Anterior cingulate cortex (tissue), 58 donors: ENCODE measurements at places on chromosomes 2 and 18.

DNA sequence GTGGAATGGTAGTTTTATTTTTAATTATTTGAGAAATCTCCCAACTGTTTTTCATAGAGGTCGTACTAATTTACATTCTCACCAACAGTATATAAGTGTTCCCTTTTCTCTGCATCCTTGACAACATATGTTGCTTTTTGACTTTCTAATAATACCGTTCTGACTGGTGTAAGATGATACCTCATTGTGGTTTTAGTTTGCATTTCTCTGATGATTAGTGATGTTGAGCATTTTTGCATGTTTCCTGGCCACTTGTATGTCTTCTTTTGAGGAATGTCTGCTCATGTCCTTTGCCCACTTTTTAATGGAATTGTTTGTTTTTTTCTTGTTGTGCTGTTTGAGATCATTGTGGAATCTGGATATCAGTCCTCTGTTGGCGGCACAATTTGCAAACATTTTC lies 242.5 kb downstream of the ZNF521 start:
- no peak for DNase-seq

DNA sequence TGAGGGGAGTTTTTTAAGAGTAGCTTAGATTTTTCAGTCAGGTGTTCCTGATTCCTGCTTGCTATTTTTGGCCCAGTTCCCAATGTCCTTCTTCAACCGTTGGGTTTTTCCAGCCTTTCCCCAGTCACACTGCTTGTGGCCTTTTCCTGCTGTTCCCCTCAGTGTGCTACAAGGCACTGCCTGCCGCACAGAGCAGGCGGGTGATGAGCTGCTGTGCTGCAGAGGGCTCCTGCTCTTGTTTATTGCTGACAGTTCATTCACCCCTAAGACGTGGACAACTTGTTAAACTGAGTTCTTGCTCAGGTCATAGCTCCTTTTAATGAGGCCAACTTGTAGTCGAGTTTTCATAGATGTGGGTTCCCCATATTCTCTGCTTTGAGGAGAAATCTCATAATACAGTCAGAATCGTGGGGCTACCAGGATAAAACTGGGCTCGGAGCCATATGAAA lies 20.6 kb downstream of the EIF4E2 start:
- no peak for DNase-seq

DNA sequence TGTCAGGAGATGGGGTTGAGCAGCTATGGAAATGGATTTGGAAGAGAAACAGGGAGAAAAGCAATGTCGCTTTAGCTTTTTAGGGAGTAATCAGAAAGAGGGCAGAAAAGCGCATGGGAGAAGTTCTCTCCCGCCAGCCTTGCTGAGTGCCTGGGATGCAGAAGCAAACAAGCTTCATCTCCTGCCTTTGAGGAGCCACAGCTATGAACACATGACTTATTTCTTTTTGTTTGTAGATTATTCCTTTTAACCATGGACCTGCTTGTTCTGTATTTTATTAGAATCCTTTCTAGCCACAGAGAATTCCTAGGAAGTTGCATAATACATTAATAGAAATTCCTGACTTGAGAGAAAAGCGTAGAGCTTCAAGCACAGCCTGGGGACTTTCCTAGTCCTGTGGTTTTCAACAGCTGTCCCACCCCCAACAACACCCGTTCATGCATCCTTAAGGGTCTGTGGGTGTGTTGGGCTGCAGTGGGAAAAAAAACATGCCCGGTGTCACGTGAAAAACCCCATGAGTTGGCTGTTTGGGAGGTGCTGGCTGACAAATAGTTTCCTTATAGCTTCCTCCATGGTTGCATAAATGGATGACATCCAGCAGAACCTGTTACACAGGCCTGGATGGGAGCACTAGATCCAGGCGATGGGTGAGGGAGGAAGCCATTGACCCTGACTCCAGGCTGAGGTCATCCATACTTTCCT lies 14.9 kb downstream of the SLC9A4 start:
- no peak for DNase-seq

DNA sequence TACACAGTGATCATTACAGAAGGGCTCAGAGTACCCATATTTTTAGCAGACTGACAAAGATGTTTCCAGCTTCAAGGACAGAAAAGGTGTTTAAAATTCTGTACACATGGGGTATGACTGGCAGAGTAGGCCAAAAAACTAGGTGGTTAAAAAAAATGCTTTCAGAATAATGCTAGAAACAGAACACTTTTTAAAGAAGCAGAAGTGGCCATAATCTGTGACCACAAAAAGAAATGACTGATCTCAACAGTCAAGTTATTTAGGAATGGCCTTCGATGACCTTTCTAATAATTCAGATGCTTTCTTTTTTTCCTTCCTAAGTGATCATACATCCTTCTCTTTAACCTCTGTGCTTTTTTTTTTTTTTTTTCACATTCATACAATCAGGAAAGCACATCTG lies 4.1 kb upstream of the AQP4 start:
- DNase-seq, result no peak

- no peak for DNase-seq
These were observed 95.1 kb downstream of the ASB1 start for GRCh38 chr2:238521870-238522269.

DNA sequence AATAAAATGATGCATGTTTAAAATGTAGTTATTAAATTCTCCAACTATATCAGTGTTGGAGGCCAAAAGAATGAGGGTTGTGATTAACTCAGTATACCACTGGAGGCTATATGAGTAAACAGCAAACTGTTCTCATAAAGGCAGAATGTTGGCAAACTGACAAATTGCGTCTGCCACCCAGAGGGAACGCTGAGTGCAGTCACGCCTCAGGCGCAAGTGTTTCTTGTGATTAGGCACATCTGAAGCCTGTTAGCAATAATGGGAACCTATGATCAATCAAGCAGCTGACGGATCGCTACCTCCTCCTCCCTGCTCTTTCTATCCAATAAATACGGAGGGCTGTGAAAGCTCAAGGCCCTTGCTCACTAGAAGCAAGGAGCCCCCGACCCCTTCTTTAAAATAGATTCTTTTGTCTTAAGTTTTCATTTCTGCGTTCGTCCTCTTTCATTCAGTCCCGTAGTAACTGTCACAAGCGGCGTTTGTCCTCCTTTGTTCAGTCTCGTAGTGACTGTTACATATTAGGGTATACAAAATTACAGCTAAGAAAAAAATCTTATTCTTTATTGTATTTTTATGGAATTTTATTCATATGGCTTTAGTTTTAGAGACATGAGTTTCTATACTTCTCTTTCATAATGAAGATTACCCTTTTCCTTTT lies 16.3 kb upstream of the RMND5A start:
- DNase-seq, result no peak

DNA sequence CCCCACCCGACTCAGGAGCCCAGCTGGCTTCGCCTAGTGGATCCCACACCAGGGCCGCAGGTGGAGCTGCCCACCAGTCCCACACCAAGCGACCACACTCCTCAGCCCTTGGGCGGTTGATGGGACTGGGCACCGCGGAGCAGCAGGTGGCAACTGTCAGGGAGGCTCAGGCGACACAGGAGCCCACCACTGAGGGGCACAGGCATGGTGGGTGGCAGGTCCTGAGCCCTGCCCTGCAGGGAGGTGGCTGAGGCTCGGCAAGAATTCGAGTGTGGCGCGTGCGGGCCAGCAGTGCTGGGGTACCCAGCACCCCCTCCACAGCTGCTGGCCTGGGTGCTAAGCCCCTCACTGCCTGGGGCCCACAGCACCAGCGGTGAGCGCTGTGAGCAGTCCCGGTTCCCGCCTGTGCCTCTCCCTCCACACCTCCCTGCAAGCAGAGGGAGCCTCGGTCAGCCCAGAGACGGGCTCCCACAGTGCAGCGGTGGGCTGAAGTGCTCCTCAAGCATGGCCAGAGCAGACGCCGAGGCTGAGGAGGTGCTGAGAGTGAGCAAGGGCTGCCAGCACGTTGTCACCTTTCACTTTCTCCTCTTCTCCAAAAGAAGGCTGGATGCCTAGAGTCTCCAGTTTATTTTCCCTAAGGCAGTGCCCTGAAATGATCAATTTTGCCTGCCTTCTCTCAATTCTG lies 1440.7 kb upstream of the ZEB2 start:
- DNase-seq, result no peak

DNA sequence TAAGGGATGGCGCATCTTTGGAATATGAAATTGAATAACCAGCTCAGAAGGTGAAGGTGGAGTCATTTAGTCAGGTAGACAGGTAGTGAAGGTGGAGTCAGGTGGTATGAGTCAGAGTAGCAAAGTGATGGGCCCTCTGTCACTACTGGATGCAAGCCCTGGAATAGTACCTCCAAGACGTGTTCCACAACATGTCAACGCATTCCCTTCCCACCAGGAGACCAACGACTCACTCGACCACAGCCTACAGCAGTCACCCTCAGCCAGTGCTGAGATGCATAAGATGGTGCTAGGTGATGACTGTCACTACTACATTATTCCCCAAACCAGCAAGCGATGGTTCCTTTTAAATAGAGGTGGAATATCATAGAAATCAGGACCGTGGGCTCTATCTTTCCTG lies 6.8 kb downstream of the CPLX4 start:
- DNase-seq, result no peak

DNA sequence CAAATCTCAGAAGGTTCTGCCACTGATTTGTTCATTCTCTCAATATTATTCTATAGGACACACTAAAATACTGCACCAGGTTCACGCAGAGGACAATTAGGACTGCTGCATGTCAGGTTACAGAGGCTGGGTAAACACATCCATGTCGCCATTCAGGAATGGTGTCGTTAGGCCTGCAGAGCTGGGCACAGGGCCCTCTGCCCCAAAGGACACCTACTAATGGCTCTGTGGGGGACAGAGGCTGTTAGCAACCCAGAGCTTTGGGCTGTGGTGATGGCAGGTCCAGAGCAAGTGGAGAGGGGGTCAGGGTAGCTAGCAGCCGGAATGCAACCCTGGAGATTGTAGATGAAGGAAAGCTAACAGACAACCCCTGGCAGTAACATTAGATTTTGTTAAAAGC lies 115.9 kb downstream of the TTC32 start:
- DNase-seq, result no peak

DNA sequence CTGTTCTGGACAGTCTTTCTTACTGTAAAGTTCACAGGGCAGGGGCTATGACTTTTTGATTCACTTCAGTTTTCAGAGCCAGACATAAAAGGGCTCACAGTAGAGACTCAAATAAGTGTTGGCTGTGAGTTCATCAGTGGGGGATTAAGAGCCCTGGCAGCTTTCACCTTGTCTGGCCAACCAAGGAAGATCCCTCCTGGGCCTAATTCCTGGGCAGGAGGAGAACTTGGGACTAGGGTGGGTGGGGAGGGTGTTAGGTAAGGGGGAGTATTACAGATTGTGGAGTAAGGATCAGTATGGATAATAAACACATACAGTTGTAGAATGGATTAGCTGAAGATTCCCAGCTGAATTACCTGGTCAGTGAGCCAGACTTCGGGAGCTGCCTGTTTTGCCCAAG lies 904 bp upstream of the SFXN5 start:
- DNase-seq, result no peak

- no peak for DNase-seq
These were observed 127.5 kb upstream of the TNP1 start for GRCh38 chr2:216987252-216987821.

- DNase-seq, result no peak
These were observed 218.0 kb upstream of the TRIB2 start for GRCh38 chr2:12498704-12499103.

GRCh38 chr2:28250006-28250405 lies 142.7 kb upstream of the FOSL2 start:
- DNase-seq, result no peak

GRCh38 chr2:210442457-210442856 lies 34.1 kb downstream of the LANCL1 start:
- no peak for DNase-seq

- no peak for DNase-seq
These were observed 1143.4 kb downstream of the CNTNAP5 start for GRCh38 chr2:125168442-125168841.

DNA sequence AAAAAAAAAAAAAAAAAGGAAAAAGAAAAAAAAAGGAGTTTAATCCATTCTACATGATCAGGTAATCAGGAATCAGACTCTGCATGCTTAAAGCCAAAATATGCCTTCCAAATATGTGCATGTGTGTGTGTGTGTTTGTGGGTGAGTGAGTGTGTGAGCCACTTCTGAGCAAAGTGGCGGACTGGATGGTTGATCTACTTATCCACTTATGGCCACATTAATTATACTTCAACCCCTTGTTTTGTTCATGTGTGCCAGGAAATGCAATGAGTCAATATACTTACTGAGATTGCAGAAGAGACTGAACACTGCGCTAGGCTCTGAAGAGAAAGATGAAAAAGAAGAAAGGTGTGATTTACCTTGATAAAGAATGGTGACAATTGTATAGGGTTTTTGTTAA lies 586.5 kb upstream of the NXPH2 start:
- no peak for DNase-seq

DNA sequence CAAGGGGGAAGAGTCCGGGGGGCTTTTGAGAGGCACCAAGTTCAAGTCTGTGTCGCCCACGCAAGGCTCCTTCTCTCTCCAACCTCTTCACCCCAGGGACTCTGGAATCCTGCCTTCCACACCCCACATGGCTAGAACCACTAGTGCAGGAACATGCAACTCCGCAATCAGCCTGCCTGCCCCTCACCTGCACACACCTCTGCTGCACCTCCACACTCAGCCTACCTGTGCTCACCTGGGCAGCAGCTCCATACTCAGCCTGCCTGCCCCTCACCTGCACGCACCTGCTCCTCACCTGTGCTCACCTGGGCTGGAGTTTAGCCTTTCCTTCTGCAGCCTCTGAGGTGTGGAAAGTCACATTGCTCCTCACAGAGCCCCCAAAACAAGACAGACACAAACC lies 277.4 kb downstream of the NDUFA10 start:
- DNase-seq, result no peak

DNA sequence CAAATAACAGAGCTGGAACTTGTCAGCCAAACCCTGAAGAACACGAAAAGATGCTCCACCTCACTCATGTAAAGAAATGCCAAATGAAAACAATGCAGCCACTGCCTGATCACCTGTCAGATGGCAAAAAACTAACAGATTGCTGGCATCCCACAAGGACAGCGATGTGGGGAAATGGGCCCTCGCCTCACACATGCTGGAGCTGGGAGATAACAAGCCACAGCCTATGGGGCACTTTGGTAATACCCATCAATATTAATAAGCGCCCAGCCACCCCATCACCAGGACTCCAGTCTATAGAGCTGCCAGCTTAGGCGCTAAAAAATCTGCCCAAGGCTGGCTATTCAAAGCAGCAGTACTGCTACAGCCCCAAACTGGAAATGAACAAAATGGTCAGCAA lies 27.0 kb downstream of the TFCP2L1 start:
- DNase-seq, result no peak

DNA sequence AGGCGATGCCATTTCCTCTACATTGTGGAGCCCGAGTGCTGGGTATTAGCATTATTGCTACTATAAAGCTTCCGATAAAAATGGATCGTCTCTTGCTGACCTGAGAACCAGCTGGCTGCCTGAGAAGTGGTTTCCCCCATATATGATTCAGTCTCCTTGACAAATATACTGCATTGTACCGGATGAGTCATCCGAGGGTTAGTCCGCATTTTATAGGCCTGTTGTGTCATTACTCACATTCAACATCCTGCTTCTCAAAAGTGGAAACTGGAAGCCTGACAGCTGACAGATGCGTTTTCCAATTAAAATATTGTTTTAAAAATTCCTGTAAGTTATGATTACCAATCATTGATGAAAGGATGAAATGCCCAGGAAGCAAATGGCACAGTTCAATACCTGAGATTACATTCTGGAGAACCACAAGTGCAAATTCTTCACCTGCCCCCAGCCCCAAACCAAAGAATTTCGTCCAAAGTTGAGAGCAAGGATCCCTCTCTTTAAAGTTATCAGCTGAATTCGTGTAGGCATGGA lies 65.7 kb downstream of the SPRED2 start:
- DNase-seq, result no peak

GRCh38 chr2:144211826-144212225 lies 308.1 kb downstream of the ZEB2 start:
- no peak for DNase-seq
